Activated CD4-positive, CD25-positive, alpha-beta regulatory T cell treated with anti-CD3 and anti-CD28 coated beads, Interleukin-2, amount 50 U/mL, for 16 hours (primary cell): ENCODE measurements at places on chromosomes 2 and 18.

GRCh38 chr18:58527285-58527951, 101.5 kb downstream of the ALPK2 start:
- no peak for DNase-seq

DNA sequence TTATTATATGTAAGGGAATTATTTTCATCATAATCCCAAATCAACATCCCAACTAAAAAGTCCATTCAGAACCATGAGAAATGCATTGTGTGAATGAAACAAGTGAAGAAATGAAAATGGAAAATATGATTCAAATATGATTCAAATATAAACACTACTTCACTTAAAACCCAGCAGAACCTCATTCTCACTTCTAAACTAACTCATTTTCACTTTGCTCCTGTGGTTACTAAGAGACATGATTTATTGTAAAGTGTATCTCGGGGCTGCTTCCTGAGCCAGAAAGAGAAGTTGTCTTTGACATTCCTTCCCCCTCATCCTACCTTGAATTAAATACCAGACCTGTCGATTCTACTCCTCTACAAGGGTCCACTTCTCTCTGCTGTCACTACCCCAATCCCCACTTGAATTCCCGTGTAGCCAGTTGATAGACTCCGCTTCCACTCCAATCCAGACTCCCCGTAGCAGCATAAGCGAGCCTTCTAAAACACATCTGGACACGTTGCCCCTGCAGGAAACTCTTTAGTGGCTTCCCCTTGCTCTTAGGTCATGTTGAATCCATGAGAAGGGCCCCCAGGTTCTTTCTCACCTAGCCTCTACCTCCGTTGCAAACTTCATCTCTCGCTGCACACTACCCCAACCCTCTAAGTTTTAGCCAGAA, 697.0 kb upstream of the ID2 start:
- no peak for DNase-seq

GRCh38 chr2:173119069-173119807, 43.6 kb downstream of the MAP3K20 start:
- DNase-seq: no peak

DNA sequence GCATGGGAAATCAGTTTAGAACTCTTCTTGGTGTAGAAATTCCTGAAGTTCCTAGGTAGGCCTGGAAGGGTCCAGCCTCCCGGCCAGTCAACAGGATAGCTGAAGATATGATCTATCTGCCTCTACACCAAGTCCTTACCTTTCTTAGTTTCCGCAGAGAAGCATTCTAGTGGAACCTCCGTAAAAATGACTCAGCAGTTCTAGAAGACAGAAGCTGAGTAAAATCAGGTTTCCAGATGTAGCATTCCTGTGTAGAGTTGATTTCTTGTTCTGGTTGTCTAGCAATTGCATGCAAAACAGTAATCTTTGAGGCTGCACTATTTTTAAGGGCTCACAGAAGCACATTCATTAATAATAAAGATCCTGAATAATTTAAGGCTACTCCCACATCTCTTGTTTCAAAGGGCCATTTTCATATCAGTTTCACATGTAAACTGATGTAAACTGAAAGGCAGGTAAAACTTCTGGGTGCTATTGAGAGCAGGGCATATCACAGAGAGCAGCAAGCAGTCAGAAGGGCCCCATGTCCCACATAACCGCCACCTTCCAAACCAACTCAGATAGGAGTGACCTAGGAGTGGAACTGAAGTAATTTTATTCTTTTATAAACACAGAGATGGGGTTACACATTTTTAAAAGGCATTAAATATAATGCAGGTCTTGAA, 3.2 kb upstream of the DYTN start:
- no peak for DNase-seq

DNA sequence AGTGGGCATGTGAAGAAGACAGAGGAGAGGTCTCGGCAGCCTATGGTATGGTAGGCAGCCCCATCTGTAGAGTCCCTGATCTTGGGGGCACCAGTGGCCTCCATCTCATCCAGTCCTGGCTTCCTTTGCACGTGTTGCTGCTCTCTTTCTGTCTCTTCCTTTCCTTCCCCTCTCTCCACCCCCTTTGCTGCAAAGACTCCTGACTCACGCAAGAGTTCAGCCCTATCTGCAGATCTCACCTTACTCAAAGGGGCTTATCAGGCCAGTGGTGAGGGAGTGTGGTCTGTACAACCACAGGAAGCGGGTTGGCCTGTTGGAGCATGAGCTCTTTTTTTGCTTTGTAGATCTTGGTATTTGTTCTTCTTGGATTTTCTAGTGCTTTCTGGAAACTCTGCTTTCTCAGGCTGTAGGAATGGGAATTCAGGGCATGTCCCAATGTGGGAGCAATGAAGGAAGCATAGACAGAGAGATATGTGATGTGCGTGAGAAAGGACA, 14.6 kb upstream of the NT5DC4 start:
- no peak for DNase-seq

- no peak for DNase-seq
Observed at GRCh38 chr2:203062126-203062525, 47.5 kb downstream of the NBEAL1 start.

- DNase-seq: no peak
Observed at GRCh38 chr2:155630760-155631159, 701.8 kb downstream of the NR4A2 start.

DNA sequence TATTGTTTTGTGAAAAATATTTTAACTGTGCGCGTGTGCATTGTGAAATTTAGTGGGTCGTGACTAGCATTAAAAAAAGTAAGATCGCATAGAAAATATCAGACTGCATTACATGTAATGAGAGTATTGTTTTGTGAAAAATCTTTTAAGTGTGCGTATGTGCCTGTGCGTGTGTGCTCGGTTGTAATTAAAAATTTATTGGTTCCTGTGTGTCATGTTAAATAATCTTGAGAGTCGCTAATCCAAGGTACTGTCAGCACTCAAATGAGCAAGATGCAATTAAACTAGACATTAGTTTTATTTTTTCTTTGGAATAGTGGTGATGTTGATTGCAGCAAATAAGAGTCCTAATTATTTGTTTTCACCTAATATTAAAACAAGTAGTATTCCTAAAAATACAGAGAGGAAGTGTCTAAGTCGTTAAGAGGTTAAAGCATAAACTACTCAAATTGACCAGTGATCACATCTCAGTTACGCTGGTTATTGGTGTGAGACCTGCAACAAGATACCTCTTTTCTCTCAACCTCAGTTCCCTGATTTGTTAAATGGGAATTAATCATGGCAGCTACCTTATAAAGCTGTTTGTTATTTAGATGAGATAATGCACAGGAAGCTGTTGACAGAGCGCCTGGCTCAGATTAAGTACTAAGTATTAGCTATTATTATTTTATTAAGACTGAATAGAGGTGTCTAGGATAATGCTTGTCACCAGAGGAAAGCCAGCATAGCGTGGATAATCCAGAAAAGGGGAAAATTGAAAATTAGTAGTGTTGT, 1.9 kb downstream of the ZDBF2 start:
- DNase-seq: no peak

GRCh38 chr18:3652380-3653262, 202.6 kb downstream of the TGIF1 start:
- DNase-seq: peak; percentile 4

DNA sequence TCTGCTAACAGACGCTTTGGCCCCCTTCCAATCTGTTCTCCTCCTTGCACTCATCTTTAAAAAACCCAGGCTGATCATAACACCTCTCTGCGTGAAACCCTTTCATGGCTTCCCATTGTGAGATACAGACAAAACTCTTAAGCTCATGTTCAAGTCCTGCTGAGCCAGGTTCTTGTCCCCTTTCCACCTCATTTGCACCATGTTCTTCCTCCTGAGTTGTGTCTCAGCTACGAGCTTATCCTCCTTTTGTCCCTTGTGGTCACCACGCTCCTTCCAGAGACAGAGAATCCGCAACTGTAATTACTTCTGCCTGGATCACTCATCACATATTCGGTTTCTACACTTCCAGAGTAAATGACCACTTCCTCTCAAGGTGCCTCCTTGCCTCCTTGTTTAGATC, 238.8 kb downstream of the ACTR3 start:
- no peak for DNase-seq

- DNase-seq: no peak
Observed at GRCh38 chr2:24191156-24191555, 16.3 kb downstream of the FAM228A start.
